ENCODE measurements at places on chromosomes 2 and 18.

DNA sequence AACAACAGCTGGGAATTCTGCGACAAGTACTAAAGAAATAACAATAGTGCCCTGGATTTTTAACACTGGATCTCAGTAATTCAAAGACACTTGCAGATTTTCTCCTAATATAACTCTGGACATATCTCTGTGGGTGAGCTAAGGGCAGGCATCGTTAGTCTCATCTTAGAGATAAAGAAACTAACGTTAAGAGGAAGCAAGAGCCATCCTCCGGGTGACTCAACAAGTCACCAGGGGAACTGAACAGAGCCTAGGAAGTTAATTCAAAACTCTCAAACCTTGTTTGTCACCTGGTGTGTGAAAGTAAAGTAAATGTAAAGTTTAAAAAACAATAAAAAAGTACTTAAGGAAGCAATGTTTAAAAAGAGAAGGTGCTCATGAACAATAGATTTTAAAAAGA is 41.6 kb upstream of the NRP2 start:
- DNase-seq: no peak

DNA sequence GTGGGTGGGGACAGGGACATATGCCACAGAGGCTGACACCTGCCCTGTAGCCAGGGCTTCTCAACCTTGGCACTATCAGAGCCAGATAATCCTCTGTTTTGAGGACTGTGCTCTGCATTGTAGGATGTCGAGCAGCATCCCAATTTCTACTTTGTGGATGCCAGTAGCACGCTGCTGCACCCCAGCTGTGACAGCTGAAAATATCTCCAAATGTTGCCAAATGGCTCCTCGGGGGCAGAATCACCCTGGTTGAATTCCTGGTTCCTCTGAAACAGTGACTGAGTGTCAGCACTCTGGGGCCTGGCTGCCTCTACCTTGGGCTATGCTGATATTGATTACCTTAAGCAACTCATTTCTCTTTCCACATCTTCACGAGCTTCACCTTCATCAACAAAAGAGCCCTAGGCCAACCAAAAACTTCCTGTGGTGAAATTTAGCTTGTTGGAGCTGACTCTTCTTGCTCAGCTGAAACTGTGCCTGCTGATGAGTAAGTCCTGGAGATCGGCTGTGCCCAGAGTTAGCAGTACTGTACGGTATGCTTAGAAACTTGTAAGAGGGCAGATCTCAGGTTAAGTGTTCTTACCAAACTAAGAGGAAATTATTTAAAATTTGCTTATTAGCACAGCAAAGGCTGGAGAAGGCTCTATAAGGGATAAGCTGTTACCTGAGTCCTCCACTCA is 138.1 kb downstream of the SEPTIN10 start:
- no peak for DNase-seq

DNA sequence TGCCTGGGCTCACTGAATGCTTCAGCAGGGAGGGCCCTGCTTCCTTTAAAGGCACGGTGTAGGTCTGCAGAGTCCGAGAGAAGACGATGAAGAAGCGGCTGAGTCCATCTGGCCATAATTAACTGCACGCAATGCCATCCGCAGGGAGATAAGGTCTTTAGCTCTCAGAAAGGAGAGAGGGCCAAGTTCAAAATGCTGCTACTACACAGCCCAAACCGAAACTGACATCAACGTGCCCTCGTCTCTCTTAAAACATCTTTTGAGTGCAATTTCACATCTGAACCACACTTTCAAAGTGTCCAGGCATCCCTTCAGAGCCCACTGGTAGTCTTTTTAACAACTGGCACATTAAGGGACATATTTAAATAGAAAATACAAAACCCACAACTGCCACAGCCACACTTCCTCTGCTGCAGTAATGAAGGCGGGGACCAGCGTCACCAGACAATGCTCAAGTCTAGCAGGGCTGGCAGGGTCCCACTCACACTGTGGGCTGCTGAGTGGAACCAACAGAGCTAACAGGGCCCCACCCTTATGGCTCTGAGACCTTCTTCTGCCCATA is 35.8 kb downstream of the ST3GAL5 start:
- DNase-seq: peak; percentile 40

GRCh38 chr2:7692657-7693161 is 775.5 kb downstream of the RNF144A start:
- DNase-seq: no peak

GRCh38 chr18:59570796-59571195 is 126.4 kb downstream of the CCBE1 start:
- DNase-seq: no peak

GRCh38 chr2:223896833-223897311 is 48.3 kb downstream of the WDFY1 start:
- DNase-seq: no peak

- no peak for DNase-seq
Measured at GRCh38 chr2:197675246-197675645, at the start of gene RFTN2. RFTN2 (minus strand) TSS chr2:197675587; CDS start chr2:197675458, 129 bp downstream.

- no peak for DNase-seq
Measured at GRCh38 chr2:50551018-50551726, 480.8 kb downstream of the NRXN1 start.

DNA sequence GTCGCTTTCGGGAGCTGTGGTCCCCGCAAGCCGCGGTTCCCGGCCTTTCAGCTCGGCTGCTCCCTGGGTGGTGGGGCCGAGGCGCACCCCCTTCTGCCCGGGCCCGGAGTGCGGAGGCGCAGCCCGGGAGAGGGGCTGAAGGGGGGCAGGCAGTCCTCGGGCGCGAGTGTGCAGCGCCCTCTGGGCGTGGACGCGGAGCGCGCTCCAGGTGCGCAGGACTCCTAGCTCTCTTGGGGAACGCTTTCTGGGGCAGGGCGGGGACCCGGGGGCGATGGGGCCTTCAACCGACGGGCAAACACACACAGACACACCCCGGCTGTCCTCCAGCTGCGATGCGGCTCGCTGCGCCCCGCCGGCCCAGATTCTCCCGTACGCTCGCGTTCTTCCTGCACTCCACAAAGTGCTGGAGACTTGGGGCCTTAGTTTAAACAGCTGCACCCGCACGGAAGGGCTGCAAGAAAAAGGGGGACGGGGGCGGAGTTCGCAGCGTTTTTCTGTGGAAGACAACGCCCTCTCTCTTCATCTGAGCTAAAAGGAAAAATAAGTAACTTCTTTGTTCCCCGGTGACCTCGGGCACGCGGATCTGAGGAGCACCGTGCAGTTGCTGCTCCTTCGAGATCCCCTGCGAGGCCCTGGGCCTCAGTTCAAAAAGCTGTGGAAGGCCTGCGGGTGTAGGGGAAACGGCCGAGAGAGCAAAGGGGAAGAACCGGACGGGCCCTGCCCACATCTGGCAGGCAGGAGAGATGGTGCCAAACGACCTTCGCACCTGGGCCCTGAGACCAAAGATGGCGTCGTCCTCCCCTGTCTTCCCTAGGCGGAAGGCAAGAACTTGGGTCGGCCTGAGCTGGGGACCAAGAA is 593 bp upstream of the SDC1 start:
- no peak for DNase-seq

DNA sequence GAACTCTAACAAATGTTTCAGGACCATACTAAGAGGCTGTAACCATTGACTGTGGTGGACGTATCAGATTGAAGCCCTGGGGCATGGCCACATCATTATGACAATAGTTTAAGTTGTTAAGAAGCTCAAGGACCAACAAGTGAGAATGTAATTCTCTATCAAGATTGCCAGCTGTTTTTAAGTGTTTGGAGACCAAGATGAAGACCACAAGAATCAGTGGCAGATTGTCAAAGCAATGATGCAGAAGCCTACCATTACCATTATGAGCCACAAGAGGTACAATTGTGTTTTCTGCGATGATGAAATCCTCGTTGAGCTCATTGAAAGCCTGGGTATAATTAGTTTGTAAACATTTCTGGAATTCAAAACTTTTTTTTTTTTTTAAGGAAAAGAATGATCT is 261.1 kb upstream of the ZEB2 start:
- DNase-seq: no peak

DNA sequence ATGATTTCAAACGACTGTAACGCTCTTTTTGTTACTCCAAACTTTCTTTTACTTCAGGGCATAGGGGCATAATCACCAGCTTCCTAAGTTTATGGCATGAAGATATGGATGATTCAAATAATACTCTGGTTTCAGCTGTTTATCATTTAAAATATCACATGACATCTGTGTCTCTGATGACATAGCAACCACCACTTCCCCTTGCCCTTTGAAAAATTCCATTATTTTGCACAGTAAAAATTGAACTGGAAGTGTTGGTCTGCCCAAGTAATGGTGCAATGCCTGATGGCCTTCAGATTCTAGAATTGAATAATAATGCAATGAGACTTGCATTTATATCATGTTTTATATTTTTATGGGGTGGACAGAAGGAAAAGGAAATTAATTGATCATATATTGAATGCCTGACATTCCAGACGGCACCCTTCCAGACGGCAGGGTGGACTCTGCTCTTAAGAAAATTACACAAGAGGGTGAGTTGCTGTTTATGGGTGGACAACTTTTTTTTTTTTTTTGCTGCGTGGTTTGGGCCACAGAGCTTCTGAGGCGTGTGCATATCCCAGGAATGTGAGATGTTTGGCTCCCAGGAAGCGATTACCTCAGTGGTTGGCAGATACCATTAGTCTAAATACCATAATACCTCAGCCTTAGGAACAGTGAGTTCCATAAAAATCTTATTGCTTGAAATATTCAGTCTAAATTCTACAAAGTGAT is 101.7 kb upstream of the ZNF521 start:
- DNase-seq: no peak

- DNase-seq: no peak
Measured at GRCh38 chr2:171293661-171294060, 133.0 kb upstream of the TLK1 start.

Measured in activated T-helper 1 cell treated with anti-CD3 and anti-CD28 coated beads, Interleukin-2, amount 50 U/mL, for 16 hours (primary cell).